Stimulated activated CD8-positive, alpha-beta memory T cell treated with anti-CD3 and anti-CD28 coated beads, Interleukin-4, amount 100 ng/mL, for 1 hour (primary cell): ENCODE measurements at places on chromosomes 5 and 9.
A peak's percentile ranks its signal among the peaks of the same experiment; 100 is the strongest.

GRCh38 chr5:119031905-119032304 lies 39.0 kb upstream of the DMXL1 start:
- no peak for DNase-seq

DNA sequence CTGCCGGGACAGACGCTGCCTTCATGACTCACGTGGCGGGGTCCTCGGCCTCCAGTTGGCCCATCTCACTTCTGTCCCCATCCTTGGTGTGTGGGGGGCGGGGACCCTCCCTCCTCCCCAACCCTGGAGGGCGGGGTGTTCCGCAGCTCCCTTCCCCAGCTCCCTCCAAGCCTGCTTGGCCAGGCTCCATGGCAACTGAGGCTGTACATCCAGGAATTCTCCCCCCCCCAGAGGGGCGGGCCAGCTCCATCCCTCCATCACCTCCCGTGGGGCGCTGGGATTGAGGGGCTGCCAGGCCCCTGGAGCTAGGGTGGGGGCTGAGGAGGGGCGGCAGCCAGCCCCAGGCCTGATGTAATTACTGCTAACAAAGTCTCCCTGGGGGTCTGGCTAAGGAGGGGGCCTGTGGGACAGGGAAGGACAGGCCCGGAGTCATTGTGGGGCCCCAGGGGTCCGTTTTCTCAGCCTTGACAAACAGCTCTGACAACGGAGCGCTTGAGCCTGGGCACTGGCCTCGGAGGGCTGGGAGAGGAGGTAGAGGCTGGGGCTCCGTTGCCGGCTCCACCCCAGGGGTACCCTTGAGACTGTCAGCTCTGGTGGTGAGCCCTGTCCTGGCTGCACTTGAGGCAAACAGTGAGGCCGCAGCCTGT lies 8.0 kb downstream of the DIPK1B start:
- no peak for DNase-seq

DNA sequence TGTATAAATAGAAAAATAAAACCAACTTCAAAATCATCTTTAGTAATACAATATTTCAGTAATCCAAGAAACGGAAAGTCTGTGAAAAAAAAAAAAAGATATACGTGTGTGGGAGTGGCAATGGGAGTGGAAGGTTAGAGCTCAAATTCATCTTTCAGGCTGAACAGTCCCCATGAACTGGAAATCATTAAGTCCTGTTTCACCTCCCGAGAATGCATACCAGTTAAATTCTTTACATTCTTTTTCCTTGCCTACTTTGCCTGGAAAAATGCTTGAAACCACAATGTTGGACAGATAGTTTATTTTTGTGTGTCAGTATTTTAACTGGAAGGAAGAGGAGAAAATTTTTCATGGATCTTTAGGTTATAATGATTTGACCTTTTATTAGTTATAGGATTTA lies 166.8 kb downstream of the MUSK start:
- no peak for DNase-seq

GRCh38 chr5:160655717-160656116 lies 196.3 kb downstream of the ATP10B start:
- DNase-seq, result no peak

DNA sequence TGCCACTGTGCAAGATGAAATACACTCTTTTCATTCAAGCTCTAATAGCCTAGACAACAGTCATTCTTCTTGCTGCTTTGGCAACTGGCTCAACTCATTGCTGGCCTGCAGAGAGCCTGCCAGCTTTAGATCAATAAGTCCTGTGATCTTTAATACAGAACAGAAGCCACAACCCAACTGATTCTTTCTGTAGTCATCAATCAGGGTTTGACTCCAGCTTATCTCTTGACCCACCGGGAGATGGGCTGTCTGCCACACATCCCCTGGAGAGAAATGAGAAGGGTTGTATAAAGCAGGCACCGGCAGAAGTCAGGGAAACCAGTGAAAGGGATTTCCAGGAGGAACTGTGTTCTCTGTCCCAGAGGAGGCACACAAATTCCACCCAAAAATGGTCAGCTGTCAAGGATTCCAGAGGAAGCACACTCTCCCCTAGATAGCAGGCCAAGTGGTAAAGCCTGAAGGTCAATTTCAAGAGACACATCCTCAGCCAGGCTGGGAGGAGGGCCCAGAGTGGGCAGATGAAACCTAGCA lies 24.5 kb downstream of the LHFPL2 start:
- no peak for DNase-seq

DNA sequence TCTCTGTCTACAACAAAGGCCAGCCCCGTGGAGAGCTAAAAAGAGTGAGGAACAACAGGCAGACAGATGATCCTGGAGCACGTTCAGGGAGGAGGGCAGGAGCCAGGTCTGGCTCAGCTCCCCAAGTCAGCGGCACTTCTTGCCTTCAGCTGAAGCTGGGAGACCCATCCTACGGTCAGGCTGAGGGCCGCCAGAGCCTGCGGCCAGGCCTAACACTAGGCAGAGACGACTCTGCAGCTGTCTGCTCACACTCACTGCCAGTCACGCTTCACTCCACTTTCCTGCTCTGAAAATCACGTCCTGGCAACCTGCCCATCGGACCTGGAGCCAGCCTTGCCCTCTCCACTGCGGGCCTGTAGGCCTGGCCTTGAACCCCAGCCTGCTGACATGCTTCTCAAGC lies 160.9 kb upstream of the LHFPL2 start:
- no peak for DNase-seq

GRCh38 chr9:111853450-111853827 lies 43.2 kb upstream of the UGCG start:
- DNase-seq, result no peak

GRCh38 chr9:36999728-37000333 lies 34.2 kb downstream of the PAX5 start:
- no peak for DNase-seq

GRCh38 chr9:35680331-35681105 lies 6.8 kb downstream of the CA9 start:
- no peak for DNase-seq

DNA sequence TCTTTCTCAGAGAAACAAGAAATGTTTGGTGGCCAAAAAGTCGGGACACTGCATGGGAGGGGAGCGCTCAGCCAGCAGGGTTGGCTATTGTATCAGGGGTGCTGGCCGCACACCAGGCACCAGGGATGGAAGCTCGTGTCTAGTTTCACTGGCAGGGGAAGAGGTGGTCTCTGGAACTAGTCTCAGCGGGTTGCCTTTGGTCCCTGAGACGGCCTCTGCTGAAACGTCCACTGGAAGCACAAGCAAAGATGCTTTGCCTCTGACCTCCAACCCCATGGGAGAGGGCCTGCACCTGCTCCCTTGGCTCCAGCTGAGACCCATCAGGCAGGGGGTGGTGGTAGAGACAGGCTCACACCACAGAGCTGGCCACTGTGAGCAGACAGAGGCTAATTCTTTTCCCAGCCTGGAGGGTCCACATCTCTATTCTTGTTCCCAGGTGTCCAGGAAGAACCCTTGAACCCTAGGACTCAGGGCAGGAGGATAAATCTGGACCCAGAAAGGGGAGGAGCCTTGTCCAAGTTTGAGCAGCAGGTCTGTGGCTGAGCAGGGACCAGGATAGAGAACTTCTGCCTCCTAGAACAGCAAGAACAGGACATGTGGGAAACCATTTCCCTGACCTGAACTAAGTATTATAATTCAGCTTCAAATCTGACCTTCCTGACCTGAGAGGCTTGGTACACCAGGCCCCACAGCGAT lies 102.6 kb downstream of the RGS3 start:
- DNase-seq, result no peak

GRCh38 chr9:130368631-130369103 lies 76.1 kb upstream of the ASS1 start:
- no peak for DNase-seq

DNA sequence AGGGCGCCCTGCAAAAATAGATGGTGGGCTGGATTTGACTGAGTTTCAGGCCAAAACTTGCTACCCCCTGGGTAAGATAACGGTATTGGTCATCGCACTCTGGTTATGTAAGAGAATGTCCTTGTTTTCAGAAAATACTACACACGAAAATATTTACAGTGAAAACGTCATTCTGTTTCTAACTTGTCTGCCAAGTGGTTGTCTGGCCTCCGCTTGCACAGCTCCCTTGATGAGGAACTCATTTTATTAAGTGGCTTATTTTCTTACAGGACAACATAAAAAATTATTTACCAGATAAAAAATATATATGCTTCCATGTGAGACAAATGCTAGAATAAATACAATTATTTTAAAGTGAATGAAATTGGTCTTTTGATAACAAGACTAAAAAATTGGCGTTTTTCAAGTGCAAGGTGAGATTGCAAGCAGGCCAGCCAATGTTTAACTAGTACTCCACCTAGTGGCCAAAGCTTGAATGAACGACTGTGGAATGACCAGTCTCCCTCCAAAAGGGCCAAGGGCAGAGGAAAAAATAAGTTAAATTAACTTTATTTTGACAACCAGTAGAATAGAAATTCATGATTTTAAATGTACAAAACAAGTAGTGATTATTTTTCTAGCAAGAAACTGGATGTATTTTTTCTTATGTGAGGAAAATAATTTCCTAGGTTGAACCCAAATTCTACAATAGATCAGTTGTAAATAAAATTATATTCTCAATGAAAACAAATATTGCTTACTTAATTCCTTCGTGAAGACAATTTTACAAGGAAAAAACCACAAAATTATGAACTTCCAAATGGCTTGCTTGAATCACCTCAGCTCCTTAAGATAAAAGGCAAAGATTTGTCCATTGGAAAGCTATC lies 93.2 kb downstream of the ZFAND5 start:
- no peak for DNase-seq

DNA sequence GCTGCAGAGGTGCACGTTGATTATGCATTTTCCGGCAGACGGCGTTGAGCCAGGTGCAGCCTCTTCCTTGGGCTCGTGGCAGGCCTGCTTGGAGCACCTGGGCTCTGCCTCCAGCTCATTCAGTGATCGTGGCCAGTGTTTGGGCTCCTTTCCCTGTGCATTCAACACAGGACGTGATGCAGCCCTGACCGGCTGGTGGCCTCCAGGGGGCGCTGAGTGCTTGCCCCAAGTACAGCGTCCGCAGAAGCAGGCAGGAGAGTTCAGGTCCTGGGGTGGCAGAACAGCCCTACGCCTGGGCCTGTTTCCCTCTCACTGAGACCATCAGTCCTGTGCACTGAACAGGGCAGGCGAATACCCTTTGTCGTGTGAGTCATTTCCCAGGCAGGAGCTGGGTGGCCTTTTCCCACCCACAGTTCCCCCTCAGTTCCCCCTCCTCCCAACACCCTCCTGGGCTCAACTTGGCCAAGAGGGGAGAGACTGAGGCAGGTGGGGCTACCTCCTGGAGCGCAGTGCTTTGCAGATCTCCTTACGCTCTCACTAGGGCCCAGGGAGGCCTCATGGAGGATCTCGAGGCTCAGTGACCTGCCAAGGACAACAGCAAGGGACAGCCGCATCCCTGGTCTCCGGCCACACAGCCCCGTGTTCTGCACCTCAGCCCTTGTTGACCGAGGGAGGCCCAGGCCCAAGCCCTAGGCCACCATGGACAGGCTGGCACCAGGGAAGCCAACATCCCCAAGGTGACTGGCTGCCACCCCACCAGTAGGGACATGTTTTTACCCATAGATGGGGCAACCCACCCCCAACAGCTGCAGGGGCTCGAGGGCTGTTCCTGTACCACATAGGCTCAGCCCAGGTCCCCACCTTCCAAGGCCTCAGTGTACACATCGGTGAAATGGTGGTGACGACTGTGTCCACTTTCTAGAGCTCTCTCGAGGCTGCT lies 52.9 kb downstream of the LRSAM1 start:
- peak; percentile 50 for DNase-seq

GRCh38 chr5:128192368-128192767 lies 108.8 kb downstream of the SLC12A2 start:
- no peak for DNase-seq

- no peak for DNase-seq
Observed at GRCh38 chr9:116141864-116142561, 11.6 kb upstream of the PAPPA start.

DNA sequence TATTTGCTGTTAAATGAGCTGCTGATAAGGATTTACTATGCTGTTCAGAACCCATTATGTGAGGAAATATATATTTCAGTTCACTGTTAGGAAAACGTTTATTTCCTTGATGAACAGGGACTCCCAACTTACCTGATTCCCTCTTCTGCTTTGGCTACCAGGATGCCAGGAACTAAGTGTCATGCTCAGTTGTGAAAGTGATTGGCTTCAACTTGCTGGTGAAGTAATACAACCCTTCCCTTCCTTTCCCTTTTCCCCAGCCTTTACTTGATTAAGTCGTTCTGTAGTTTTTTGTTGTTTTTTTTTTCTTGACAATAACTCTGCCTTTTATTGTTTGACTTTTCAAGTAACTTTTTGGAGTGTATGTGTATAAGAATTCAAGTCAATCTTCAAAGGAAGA lies 309.3 kb downstream of the DOCK8 start:
- DNase-seq, result no peak

DNA sequence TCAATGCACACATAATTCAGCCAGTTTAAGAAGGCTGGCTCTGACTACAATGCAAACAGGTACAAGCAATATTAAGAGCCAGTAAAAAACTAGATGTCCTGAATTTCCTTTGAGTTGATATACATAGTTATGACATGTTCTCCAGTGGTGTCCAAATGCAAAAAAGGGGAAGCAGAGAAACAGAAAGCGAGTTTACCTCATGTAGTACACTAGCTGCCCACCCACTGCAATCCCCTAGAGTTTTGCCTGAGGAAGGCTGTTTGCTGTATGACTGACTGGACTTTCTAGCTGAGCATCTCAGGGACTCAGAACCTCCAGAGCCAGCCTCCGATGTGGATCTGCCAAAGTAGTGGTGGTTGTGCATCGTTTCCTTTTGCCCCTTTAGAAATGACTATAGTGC lies 44.8 kb upstream of the SLC1A3 start:
- DNase-seq, result no peak

DNA sequence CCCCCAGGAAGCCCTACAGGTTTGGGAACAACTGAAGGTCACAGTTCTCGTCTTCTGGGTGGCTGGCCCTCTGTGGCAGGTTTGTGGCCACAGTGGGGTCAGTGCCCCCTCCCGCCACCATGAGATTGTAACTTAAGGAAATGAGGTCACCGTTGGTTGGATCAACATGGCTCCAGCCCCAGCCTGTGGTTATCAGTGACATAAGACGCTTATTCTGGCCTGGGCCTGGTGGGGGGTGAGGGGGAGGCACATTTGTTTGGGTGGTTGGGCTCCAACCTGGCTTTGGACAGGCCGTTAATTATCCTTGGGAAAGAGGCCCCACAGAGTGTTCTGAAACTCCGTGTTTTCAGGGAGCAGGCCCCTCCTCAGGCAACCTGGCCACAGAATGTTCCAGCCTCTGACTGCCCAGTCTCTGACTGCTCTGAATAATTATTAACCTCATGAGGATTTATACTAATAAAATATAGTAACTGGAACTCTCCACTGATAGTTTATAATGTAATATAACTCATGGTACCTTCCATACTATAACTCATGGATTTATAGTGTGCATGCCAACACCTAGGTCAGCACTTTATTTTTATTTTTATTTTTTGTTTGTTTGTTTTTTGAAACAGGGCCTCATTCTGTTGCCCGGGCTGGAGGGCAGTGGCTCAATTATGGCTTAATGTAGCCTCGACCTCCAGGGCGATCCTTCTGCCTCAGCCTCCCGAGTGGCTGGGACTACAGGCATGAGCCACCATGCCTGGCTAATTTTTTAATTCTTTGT lies 58.0 kb upstream of the RPL26L1 start:
- no peak for DNase-seq

- DNase-seq, result no peak
Observed at GRCh38 chr5:178940569-178941360, at the start of gene ZNF454. ZNF454 (plus strand) TSS chr5:178941198; CDS start chr5:178942792, 1,594 bp downstream.
